Vein endothelial cell (primary cell): ENCODE measurements at places on chromosomes 11 and 22. TPM values are rescaled to one million over a fixed set of nuclear protein-coding genes. Genes with fewer than 3 reads are reported as not detected.

The MS4A14 gene
- not detected in 2 replicates for total RNA-seq

The ANKK1 gene
- total RNA-seq = under 0.01 TPM in 1 of 2 replicates, not detected in the other

The RTN4RL2 gene
- total RNA-seq = under 0.01 and 0.19 TPM in 2 replicates

The EWSR1 gene
- total RNA-seq = 226 and 264 TPM in 2 replicates

The LRRC74B gene
- total RNA-seq = not detected in 2 replicates

The FAM118A gene
- total RNA-seq = 11.1 and 51.6 TPM in 2 replicates

The PATE4 gene
- not detected in 2 replicates for total RNA-seq

The IGSF9B gene
- total RNA-seq = under 0.01 and 0.29 TPM in 2 replicates

The RASSF10 gene
- 0.67 and 12.1 TPM in 2 replicates for total RNA-seq

The OR10D3 gene
- not detected in 2 replicates for total RNA-seq

The ACRV1 gene
- total RNA-seq = not detected in 2 replicates

The LRRC56 gene
- total RNA-seq = 0.57 and 1.3 TPM in 2 replicates

The PGA5 gene
- not detected in 2 replicates for total RNA-seq

The DDIAS gene
- total RNA-seq = 5.6 and 9.2 TPM in 2 replicates

The OR10A2 gene
- total RNA-seq = not detected in 2 replicates

The BIK gene
- total RNA-seq = 0.76 and 1.6 TPM in 2 replicates

The SLC7A4 gene
- under 0.01 TPM in 1 of 2 replicates, not detected in the other for total RNA-seq

The MYO7A gene
- under 0.01 and 0.86 TPM in 2 replicates for total RNA-seq

The F2 gene
- not detected in 2 replicates for total RNA-seq

The CD81 gene
- 207 and 263 TPM in 2 replicates for total RNA-seq

The CCDC15 gene
- total RNA-seq = 1.6 and 4.2 TPM in 2 replicates

The CD3E gene
- 0.33 TPM in 1 of 2 replicates, not detected in the other for total RNA-seq
